ENCODE measurements at places on chromosomes 1 and 21.

GRCh38 chr1:100597061-100597741, 59.3 kb downstream of the GPR88 start:
- DNase-seq: no peak

DNA sequence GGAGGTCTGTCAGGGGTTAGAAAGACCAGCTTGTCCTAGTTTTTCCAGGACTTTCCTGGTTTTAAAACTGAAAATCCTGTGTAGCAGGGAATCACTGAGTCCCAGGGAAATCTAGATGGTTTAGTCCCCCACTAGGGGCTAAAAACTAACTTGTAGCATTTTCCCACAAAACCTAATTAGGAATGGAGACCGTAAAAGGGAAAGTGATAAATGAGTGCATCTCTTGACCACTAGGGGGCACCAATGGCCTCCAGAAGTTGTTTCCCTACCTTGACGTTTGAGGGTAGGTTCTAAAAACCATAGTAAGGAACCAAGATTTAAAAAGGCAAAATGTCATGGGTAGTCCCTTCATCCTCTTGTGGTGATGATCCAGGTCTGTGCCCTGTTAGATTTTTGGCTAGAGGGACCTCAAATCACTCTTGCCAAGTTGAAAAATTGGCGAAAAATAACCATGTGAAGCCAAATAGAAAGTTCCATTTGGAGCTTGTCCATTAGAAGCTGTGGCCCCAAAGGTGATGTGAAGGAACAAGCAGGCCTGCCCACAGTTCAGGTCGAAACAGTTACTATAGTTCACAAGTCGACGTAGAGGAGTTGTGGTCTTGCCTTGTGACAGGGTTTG, 24.5 kb downstream of the CLIC6 start:
- peak; percentile 29 for DNase-seq

- no peak for DNase-seq
Observed at GRCh38 chr1:66444438-66445265, 89.3 kb upstream of the SGIP1 start.

GRCh38 chr1:230317823-230318819, 108.0 kb downstream of the PGBD5 start:
- DNase-seq: no peak

DNA sequence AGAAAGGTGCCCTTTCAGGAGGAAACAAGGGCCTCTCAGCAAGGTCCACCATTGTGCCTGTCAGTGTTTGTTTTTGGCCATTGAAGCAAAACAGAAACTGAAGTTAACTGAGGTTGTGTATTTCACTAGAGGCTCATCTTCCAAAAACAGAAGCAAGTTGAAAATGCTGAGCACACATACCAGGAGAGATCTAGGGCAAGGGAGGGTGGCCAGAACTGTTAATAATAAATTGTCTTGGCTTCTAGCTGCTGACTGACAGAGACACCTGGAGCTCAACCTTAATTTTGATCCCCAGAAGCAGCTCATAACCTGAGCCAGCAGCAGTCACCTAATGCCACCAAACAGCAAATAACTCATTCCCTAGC, 5.2 kb downstream of the AGMAT start:
- DNase-seq: no peak

DNA sequence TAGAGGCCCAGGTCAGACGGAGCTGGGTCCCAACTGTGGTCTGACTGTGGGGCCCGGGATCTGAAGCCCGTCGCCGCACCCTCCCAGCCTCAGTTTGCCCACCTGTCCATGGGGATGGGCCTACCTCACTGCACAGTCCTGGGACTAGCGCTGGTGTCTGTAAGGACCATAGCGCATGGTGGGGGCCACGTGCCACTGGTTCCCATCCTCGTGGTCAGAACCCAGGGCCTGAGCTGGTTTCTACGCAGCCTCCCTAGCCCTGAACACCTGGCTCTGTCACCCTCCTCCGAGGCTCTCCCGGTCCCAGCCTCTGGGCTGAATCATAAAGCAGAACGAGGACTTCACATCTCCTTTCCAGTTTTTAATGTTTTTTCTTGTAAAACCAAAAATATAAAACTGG, 46.7 kb downstream of the DMRTB1 start:
- no peak for DNase-seq

DNA sequence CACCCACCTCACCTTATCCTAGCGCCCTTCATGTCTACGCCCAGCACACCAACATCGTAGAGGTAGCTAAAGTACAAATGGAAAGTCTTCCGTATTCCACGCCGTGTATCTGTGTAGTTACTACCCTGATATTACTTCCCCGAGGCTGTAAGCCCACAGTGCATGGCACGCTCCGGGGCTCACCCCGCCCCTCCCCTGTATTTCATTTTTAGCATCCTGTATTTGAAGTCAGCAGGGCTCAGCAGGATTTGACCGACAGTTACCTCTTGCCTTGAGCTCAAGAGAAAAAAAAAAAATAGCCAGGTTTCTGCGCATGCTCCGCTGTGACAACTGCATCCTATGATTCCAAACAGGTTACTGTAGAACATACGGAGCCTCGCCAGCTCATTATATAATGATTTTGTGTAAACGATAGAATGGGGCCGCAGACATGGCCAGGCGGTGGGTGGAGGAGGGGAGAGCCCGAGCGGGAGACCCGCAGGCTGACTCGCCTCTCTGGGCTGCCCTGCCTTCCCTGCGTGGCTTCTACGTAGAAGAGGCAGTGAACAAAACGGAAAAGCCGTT, 1.3 kb downstream of the ABCG1 start:
- DNase-seq: peak; percentile 63

DNA sequence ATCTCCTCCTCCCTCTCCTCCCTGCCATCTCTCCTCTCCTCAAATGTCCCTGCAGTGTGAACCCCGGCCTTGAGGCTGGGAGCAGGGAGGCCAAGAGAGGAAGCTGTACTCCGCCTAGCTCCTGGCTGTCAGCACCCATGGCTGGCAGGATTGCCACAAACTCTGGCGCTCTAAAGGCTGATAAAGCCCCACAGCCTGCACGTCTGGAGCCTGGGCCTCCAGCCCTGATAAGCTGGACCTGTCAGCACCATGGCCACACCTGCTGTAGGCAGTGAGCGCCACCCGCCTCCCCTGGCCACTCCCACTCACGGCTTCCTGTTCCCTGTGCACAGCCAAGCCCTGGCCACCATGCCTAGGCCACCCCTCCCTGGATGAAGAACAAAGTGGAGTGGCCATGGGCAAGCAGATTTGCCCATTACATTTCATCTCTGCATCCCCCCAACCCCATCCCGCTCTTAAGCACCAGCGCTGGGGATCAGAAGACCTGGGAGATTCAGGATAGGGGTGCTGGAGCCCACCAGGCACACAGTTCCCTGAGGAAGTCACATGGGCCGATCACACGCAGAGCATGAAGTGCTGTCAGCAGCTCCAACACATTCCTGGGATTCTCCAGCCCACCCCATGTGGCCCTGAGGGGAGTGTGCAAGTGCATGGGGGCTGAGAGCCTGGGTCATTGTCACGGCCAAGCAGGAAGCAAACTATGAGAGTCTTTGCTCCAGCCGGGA, 24.2 kb upstream of the NPPB start:
- no peak for DNase-seq

DNA sequence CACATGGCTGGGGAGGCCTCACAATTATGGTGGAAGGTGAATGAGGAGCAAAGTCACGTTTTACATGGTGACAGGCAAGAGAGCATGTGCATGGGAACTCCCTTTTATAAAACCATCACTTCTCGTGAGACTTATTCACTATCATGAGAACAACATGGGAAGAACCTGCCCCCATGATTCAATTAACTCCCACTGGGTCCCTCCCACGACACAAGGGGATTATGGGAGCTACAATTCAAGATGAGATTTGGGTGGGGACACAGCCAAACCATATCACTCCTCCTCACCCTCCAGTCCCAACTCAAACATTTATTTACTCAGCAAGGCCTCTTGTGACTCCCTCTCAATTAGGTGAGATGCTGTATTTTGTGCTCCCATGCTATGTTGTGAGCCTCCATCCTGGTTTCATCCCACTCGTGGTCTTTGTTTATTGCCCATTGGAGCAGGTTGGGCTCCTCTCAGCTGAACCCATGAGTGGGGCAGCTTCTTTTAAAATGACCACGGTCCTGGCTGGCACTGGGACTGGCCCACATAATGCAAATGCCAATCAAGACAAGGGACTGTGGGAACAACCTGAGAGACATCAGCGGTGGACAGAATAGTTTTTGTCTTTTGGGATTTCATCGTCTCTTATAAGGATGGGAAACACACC, 28.8 kb downstream of the IRF2BP2 start:
- no peak for DNase-seq

GRCh38 chr1:2237773-2238172, 9.7 kb downstream of the SKI start:
- no peak for DNase-seq

DNA sequence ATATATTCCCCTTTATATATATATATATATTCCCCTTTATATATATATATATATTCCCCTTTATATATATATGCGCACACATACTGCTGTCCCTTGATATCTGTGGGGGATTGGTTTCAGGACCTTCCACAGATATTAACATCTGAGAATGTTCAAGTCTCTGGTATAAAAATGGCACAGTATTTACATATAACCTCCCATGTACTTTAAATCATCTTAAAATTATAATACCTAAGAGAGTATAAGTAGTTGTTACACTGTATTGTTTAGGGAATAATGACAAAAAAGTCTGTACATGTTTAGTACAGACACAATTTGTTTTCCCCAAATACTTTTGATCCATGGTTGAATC, 45.8 kb downstream of the NR5A2 start:
- DNase-seq: no peak

GRCh38 chr1:7207875-7208646, 422.8 kb downstream of the CAMTA1 start:
- DNase-seq: no peak

DNA sequence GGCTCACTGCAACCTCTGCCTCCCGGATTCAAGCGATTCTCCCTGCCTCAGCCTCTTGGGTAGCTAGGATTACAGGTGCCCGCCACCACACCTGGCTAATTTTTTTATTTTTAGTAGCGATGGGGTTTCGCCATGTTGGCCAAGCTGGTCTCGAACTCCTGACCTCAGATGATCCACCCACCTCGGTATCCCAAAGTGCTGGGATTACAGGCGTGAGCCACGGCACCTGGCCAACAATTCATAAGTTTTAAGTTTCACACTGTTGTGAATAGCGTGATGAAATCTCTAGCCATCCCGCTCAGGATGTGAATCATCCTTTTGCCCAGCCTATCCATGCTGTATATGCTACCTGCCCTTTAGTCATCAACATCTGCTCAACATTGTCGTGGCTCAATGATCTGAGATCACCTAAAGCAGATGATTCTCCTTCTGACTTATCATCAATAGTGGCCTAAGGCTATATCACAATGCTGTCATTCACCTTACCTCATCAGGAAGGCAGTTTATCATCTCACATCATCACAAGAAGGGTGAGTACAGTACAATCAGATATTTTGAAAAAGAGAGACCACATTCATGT, 2.6 kb downstream of the PFDN2 start:
- DNase-seq: no peak

DNA sequence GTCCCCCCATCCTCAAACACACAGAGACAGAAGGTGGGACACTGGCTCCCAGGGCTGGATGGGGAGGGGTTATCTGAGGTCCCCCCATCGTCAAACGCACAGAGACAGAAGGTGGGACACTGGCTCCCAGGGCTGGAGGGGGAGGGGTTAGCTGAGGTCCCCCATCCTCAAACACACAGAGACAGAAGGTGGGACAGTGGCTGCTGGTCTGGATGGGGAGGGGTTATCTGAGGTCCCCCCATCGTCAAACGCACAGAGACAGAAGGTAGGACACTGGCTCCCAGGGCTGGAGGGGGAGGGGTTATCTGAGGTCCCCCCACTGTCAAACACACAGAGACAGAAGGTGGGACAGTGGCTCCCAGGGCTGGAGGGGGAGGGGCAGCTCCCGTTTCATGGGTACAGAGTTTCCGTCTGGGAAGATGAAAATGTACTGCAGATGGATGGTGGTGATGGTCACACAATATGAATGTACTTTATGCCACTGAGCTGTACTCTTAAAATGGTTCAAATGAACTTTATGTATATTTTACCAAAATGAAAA, 69.2 kb downstream of the SCCPDH start:
- no peak for DNase-seq

- no peak for DNase-seq
Observed at GRCh38 chr1:118979754-118980575, 8.2 kb downstream of the TBX15 start.

DNA sequence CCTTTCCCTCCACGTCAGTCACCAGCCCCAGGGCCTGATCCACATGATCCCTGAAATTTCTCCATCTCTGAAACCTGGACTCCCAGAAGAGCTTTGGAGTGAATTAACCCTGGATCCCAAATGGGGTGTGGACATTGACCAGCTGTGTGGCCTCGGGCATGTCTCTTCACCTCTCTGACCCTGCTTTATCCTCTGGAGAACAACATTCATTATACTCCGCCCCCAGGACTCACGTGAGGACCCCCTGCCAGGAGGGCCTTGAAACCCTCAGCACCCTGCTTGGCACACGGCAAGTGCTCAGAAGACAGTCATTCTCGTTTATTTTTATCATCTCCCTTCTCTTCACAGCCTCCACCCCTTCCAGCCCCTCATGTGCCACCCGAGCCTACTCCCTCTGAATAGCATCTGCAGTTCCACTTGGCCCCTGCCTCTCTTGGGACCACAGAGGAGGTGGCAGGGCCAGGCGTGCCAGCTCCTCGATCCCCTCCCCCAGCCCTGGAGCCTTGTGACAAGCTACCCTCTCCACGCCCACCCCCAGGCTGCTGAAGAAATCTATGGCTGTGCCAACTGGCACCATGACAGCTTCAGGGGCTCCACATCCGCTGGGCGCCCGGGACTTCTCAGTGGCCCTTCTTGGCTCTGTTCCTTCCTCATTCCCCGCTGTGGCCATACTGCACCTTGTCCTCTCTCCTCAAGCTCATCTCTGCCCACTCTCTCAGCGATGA, 18.0 kb downstream of the ADGRB2 start:
- DNase-seq: no peak

DNA sequence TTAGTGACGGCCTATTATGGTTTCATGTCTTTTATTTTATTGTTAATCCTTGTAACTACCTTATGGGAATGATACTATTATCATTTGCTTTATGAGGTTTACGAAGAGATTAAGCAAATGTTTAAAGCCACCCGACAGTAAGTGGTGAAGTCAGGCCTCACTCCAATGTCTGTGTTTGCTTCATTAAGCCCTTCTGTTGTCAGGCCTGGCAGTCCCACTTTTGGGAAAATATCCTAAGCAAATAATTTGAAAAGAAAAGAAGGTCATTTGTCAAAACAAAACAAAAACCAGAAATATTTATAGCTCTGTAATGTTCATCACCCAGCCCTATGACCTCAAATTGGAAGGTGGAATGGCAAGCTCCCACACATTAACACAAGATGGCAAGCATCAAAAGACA, 40.7 kb upstream of the USP24 start:
- DNase-seq: no peak

GRCh38 chr1:88022516-88022915, 661.6 kb upstream of the PKN2 start:
- no peak for DNase-seq

DNA sequence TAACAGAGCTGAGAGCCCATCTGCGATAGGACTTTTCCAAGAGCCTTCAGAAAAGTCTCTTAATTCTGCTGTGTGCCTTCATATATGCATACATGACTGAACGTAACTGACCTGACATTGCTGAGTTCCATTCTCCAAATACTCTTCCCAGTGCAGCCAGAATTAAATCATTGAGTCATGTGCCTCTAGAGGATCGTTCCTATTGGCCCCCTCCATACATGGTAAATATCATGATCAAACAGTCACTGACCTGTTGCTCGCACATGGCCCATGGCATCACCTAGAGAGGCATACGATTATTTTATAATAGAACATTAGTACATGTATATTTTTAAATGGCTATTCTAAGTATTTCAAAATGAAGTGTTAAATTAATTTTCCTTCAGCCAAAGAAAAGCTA, 186.8 kb downstream of the PBX1 start:
- no peak for DNase-seq

- DNase-seq: no peak
Observed at GRCh38 chr1:87754139-87754538, 425.5 kb downstream of the LMO4 start.

All from activated CD4-positive, alpha-beta T cell treated with anti-CD3 and anti-CD28 coated beads, Interleukin-2, amount 50 U/mL, for 4 hours (primary cell).